ENCODE measurements at places on chromosomes 6 and 20. TPM values are rescaled to one million over a fixed set of nuclear protein-coding genes. Genes with fewer than 3 reads are reported as not detected.
A peak's percentile ranks its signal among the peaks of the same experiment; 100 is the strongest.

FAM162B gene
- polyA plus RNA-seq, result not detected

DNA sequence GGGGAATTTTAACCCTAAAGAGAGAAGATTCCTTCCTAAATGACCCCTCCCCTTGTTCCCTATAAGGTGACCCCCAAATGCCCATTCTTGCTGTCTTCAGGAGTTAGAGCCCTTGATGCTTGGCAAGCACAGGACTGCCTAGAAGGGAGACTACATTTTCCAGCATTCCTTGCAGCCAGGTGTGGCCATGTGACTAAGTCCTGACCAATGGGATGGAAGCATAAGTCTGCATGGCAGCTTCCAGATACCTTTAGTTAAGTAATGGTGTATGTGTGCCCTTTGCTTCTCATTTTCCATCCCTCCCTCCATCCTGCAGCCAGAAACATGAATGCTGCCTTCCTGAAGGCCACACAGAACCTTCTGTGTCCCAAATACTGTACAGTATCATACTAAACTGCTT lies 5.5 kb downstream of the BFSP1 start:
- DNase-seq, result no peak

CAGE1 gene
- not detected for polyA plus RNA-seq

- DNase-seq, result no peak
Observed at GRCh38 chr6:163435023-163435422, 20.5 kb downstream of the QKI start.

PHACTR1 gene
- 0.28 TPM for polyA plus RNA-seq

GRCh38 chr20:57867181-57867803 lies 157.5 kb upstream of the PMEPA1 start:
- no peak for DNase-seq

SOX18 gene
- polyA plus RNA-seq, result not detected

GRCh38 chr6:71349395-71349794 lies 60.8 kb downstream of the OGFRL1 start:
- DNase-seq, result peak; percentile 17

DNA sequence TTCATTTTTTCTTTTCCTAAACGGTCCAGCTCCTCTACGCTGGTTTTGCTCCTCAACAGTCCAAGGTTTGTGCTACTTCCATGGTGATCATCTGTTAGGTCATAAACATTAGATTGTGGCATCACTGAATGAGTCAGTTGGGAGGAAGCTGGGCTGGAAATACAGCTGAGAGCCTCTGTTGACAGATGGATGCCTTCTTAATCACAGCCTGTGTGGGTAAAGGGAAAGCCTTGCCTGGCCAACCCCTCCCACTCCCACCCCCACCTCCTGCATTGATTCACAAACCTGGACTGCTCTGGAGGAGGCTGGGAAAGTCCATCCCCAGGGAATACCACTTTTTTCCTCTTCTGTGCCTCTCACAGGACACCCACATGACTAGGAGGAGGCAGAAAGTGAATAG lies 180.6 kb upstream of the CCN2 start:
- no peak for DNase-seq

GRCh38 chr20:4902788-4903187 lies 98.5 kb downstream of the SLC23A2 start:
- DNase-seq, result no peak

- DNase-seq, result no peak
Observed at GRCh38 chr6:91438570-91438969, 851.7 kb upstream of the MAP3K7 start.

- DNase-seq, result no peak
Observed at GRCh38 chr20:56957737-56958553, 308.5 kb downstream of the BMP7 start.

ABHD16B gene
- polyA plus RNA-seq, result 0.21 TPM

TEAD3 gene
- polyA plus RNA-seq, result not detected

GRCh38 chr6:113953346-113953745 lies 17.6 kb downstream of the HDAC2 start:
- DNase-seq, result no peak

GRCh38 chr6:37344308-37344707 lies 9.5 kb upstream of the RNF8 start:
- no peak for DNase-seq

DNA sequence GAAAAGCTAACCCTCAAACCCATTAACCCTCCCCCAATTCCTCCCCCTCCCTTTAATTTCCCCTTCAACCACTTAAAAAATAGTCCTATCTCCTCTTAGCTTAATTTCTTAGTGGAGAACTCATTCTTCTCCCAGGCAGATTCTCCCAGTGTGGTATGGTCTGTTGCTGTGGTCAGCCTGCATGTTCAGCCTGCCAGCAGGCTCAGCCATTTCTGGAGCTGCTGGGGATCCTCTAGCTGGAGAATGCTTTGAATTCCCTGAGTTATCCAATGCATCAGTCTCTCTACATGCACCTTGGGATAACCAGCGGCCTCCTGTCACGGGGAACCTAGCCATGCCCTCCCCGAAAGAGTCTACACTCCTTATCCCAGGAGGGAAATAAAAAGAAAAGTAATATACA lies 375.4 kb upstream of the RSPO3 start:
- no peak for DNase-seq

RGS17 gene
- polyA plus RNA-seq, result not detected

DNA sequence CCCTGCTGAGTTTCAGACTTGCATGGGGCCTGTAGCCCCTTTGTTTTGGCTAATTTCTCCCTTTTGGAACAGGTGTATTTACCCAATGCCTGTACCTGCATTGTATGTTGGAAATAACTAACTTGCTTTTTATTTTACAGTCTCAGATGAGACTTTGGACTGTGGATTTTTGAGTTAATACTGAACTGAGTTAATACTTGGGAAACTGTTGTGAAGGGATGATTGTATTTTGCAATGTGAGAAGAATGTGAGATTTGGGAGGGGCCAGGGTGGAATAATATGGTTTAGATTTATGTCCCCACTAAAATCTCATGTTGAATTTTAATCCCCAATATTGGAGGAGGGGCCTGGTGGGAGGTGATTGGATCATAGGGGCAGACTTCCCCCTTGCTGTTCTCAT lies 99.1 kb upstream of the IRAK1BP1 start:
- no peak for DNase-seq

OTOR gene
- not detected for polyA plus RNA-seq

DNA sequence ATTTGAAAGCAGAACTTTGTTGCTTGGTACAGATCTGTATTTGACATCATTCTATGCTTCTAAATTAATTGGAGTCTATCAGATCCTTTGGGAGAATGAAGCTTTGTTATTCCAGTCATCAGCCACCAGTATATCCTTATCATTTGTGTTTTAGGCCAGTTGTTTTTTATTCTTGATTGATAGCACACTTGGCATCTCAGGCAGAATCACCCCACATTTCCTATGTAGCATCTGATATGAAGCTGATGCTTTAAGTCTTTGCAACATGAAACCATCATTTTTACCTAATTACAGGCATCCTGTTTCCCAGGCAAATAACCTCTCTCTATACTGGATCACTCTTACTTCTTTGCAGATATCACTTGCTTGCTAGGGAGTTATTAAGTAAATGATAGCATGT lies 20.7 kb upstream of the RNGTT start:
- DNase-seq, result no peak

NKX2-4 gene
- not detected for polyA plus RNA-seq

- no peak for DNase-seq
Observed at GRCh38 chr6:43910638-43911353, 140.8 kb downstream of the VEGFA start.
